ENCODE measurements at places on chromosomes 2 and 18.

DNA sequence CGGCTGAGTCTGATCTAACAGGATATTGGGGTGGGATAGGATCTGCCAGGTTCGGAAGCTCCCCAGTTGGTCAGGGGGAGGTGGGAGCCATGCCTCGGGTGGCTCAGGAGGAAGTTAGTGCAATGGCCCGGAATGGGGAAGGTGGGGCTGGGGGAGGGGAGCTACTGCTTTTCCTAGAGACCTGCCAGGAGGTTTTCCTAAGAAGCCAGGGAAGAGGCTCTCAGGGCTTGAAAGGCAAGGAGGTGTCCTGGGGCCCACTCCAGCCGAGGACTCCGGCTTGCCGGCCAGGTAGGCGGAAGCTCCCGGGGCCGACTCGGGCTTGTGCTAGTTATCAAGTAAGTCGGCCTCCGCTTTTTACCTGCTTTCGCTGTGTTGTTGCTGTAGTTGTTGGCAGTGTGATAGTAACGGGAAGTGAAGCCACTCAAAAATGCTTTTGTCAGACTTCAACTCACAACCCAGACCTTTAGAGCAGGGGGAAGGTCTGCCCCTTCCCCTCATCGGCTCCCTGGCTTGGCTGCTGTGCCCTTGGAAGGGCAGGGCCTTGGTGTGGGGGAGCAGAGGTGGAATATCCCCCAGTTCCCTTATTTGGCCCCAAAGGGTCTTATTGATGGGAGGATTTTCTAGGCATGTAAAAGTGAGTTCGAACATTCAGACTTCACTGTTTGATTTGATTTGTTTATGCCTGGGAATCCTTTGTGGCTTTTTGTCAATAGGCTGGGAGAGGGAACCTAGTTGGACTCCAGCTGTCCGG lies 5.4 kb downstream of the GDF7 start:
- DNase-seq = no peak

GRCh38 chr18:21112543-21113105 lies 1.0 kb upstream of the ROCK1 start:
- DNase-seq = no peak

GRCh38 chr2:154324601-154325000 lies 373.9 kb upstream of the KCNJ3 start:
- no peak for DNase-seq

- DNase-seq = no peak
Measured at GRCh38 chr2:63494968-63495367, 93.3 kb downstream of the WDPCP start.

DNA sequence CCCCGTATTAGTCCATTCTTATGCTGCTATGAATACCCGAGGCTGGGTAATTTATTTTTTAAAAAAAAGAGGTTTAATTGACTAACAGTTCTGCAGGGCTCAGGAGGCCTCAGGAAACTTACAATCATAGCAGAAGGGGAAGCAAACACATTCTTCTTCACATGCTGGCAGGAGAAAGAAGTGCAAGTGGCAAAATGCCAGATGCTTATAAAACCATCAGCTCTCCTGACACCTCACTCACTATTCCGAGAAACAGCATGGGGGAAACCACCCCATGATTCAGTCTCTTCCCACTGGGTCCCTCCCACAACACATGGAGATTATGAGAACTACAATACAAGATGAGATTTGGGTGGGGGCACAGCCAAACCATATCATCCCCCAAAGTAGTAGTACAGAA lies 2148.5 kb upstream of the PIK3C3 start:
- no peak for DNase-seq

GRCh38 chr2:168456521-168457189 lies 583 bp downstream of the CERS6 start:
- DNase-seq = no peak

- no peak for DNase-seq
Measured at GRCh38 chr2:29255004-29255403, 139.8 kb downstream of the CLIP4 start.

- no peak for DNase-seq
Measured at GRCh38 chr2:232368311-232368731, 10.2 kb upstream of the ALPP start.

GRCh38 chr2:216320852-216321251 lies 51.4 kb downstream of the MARCHF4 start:
- DNase-seq = no peak

- no peak for DNase-seq
Measured at GRCh38 chr2:46273919-46274318, 23.3 kb upstream of the EPAS1 start.

DNA sequence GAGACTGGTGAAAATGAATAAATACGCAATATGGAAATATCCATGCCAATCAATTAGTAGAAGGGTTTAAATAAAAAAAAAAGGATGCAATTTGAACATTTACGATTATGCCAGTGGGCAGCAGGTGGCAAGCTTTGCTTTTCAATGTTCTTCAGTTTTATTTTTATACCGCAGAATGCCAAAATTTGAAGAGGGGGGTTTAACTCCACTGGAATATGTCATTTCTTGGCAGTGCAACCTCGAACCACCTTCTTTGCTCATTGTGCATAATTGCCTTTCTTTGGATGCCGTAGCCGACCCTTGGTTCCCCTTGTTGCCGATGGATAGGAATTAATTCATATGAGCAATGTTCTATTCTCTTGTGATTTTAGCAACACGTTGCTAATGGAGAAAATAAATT lies 88.0 kb downstream of the LTBP1 start:
- DNase-seq = no peak

DNA sequence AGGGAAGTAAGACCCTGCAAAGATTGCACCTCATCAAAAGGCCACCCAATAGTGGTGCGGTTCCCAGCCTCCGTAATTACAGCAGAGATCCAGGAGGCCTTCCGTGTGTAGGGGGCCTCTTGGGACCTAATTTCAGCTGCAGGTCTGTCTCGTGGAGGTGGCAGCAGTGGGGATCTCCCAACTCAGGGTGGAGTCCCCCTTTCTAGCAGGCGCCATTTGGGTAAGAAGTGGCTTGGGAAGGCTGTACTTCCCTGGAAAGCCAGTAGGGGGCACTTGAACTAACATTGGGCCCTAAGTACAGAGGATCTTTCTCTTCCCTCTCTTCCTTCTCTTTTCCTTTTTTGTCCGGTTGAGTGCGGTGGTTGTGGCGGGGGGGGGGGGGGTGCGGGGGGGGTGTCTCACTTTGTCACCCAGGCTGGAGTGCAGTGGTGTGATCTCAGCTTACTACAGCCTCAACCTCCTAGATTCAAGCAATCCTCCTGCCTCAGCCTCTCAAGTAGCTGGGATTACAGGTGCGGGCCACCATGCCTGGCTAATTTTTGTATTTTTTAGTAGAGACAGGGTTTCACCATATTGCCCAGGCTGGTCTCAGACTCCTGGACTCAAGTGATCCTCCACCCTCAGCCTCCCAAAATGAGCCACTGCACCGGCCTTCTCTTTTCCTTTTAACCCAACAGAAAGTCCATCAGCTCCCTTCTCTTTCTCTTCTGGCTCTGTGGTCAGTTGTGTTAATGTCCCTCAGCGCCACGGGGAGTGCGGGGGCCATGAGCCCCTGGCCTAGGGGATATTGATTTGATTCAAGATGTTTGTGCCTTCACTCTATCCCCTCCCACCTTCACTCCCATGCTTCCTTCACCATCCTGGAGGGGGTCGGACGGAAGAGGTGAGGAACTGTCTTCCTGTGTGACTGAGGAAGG lies 32.0 kb downstream of the CENPO start:
- DNase-seq = no peak

DNA sequence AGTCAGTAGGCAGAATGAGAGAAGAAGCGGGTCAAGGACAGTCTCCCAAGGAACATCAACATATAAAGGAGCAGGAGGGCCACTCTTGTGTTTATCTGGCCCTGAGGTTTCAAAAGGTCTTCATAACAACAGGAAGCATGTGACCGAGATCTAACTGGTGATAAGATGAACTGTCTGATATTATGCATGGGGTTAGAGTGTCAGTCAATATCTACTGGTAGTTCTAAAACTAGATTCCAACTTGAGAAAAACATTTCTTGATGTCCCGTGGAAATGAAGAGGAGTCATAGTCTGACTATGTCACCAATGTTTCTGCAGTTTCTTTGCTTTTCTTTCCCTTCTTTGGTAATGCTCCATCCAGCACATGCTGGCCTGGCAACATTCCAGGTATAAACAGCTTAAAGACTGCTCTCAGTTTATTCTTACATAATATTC lies 77.5 kb upstream of the ITPRID2 start:
- no peak for DNase-seq

DNA sequence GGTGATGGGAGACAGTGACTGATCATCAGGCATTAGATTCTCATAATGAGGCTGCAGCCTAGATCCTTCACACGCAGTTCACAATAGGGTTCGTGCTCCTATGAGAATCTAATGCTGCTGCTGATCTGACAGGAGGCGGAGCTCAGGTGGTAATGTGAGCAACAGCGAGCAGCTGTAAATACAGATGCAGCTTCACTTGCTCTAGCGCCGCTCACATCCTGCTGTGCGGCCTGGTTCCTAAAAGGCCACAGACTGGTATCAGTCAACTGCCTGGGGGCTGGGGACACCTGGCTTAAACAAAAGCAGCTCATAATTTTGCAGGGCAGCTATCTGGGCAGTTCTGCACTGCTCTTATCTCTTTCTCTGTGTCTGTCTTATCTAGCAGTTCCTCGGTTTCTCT lies 20.4 kb upstream of the CD226 start:
- no peak for DNase-seq

DNA sequence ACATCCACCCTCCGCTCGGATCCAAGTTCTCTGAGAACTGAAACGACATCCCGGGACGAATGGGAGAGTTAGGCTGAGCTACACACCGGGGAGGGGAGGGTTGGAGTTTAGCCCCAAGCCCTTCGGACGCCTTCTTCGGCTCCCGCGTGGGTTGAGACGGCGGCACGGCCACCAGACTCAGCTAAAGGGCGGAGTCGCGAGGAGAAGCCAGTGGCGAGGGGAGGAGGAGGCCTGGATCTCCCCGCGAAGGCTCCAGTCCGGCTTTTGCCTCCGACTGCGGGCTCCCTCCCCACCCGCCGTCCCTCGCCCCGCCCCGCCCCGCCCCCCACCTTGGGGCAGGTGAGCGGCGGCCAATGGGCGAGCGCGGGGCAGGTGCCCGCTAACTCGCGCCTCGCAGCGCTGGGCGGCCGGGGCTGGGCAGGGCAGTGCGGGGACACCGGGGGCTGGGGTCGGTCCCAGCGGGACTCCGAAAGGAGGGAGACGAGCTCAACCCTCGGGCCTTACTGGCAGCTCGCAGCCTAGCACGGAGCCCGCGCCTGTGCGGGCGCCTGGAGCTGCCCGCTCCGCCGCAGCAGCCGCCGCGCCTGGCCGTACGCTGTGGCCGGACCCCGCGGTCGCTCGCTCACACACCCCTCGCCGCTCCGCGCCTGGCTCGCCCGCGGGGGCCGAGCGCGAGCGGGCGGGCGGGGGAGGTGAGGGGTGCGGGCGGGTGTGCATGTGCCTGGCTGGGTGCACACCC lies at the start of gene EMX1:
TSS of gene EMX1 (plus strand) at position 382 of the 739 bp plus-strand sequence. CDS start at position 716, 334 bp downstream.
- no peak for DNase-seq

DNA sequence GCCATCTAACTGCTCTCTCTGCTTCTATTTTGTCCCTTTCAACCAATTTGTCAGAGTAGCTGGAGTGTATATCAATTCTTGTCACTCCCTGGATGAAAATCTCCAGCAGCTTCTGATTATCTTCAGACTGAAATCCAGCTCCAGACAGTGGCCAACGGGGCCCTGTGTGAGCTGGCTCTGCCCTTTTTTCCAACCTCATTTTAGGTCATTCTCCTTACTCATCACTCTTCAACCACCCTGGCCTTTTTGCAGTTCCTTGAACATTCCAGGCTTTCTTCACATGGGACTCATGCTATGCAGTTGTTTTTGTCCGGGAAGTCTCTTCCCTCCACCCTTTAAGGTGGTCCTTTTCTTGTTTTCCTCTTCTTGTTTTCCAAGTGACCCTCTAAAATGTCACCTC lies 15.4 kb upstream of the FAP start:
- no peak for DNase-seq

DNA sequence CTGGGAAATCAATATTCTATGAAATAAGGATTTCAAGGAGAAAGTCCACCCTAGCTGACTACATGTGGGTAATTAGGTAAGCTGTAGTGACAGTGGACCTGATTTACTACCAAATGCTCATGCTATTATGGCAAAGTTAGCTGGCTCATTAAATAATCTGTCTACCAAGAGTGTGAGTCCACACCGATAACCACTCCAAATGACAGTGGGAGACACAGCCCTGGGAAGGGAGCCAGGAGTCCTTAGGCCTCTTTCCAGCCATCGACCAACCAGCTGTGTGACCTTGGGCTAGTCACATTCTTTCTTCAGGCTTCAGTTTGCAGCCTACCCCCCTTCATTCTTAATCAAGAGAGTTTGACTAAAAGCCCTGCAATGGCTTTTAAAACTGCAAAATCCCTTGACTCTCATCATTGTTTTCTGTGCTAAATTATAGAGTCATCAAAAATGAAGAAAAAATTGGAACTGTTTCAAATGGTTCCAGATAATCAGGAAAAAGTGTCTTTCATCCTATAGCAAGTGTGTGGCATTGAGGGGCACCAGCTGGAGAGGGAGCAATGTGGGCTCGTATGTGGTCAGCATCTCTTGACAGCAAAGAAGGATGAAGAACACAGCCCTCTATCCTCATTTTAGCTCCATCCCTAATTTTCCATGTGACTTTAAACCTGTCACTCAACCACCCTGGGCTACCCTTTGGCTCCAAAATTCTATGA lies 45.6 kb upstream of the SLC14A2 start:
- no peak for DNase-seq

GRCh38 chr18:5574843-5575242 lies 31.0 kb upstream of the EPB41L3 start:
- DNase-seq = no peak

DNA sequence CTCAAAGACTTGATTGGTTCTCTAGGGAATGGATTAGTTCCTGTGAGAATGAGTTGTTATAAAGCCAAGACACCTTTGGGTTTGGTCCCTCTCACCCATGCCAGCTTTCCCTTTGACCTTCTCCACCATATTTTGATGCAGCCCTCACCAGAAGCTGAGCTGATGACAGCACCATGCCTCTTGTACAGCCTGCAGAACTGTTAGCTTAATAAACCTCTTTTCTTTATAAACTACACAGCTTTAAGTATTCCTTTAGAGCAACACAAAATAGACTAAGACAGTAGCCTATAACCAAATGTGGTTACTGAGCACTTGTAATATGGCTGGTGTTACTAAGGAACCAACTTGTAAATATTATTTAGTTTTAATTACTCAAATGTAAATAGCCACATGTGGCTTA lies 55.1 kb downstream of the BAZ2B start:
- DNase-seq = no peak

DNA sequence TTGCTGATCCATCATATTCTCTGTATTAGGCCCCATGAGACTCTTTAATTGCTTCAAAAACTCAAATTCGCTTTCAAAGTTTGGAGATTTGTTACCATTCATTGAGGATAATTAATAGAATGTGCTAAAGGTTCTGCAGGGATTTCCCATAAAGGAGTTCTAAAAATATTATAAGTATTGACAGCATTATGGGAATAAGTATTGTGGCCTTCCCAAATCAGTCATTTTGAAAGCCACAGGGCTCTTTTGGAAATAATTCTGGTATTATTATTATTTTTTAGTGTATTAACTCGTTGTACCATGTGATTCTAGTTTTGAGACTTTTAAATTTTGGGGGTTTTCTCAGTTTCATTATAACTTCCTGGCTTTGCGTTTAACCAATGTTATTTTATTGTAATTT lies 37.1 kb downstream of the LCLAT1 start:
- DNase-seq = no peak

- DNase-seq = no peak
Measured at GRCh38 chr2:2582998-2583545, 252.0 kb upstream of the MYT1L start.

Measured in stimulated activated CD8-positive, alpha-beta memory T cell treated with anti-CD3 and anti-CD28 coated beads, Interleukin-2, amount 100 ng/mL, for 1 hour (primary cell).